ENCODE measurements at places on chromosomes 4 and X.

DNA sequence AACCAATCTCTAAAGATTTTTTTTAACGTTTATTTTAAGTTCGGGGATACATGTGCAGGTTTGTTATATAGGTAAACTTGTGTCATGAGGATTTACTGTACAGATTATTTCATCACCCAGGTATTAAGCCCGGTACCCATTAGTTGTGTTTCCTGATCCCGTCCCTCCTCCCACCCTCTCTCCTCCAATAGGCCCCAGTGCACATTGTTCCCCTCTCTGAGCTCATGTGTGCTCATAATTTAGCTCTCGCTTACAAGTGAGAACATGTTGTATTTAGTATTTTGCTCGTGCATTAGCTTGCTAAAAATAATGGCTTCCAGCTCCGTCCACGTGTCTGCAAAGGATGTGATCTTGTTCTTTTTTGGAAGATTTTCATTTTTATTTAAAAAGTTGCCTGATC is 2309.4 kb upstream of the AGA start:
- no peaks in the 10 kb centered on the region for H3K36me3 ChIP-seq
- no peak overlapping the region for H3K4me3 ChIP-seq
- no peaks in the 10 kb centered on the region for H3K4me1 ChIP-seq
- no peak for DNase-seq

DNA sequence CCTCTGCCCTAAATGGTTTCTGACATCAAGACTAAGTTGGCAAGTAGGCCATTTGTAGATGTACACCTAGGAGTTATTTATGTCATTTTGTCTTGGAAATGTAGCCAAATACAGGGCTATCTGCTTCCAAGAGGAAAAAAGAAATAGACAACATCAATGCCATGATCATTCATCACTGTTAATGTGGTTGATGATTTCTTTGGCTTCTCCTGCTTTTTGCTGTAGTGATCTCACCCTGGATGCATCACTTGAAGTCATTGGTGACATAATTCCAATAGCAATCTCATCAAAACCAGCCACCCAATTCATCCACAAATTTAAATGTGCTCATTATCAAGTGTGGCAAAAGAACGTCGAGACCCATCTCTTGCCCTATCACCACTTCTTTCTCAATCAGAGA is 222.6 kb upstream of the PPARGC1A start:
- no peak overlapping the region for H3K27ac ChIP-seq
- no peaks in the 10 kb centered on the region for H3K27me3 ChIP-seq
- no peaks in the 10 kb centered on the region for H3K4me1 ChIP-seq
- DNase-seq: no peak
- H3K4me3 ChIP-seq: no peak overlapping the region

GRCh38 chr4:175443547-175443946 is 368.5 kb downstream of the GPM6A start:
- no peaks in the 10 kb centered on the region for H3K4me1 ChIP-seq
- no peak overlapping the region for H3K4me3 ChIP-seq
- DNase-seq: no peak
- no peaks in the 10 kb centered on the region for H3K36me3 ChIP-seq
- H3K27ac ChIP-seq: no peak overlapping the region

DNA sequence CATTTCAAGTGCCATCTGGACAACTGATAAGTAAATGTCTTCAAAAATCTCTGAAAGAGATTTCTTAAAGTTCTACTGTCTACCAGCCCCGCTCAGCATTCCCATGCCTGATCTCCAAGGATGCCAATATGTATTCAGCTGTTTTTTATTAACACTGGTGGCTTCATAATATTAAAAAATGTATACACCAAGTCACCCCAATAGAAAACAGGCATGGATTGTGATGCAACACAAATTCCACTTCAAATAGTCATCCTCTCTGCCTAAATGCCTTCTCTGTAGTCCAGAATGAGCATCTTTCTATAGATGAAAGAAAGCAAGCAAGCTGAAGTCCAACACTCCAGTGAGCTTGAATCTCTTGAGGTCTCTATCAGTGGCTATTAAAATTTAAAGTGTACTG is 152.2 kb upstream of the PPARGC1A start:
- no peaks in the 10 kb centered on the region for H3K36me3 ChIP-seq
- no peak for DNase-seq
- H3K4me1 ChIP-seq: no peaks in the 10 kb centered on the region
- H3K4me3 ChIP-seq: no peak overlapping the region

GRCh38 chrX:20037186-20037585 is 46.3 kb upstream of the BCLAF3 start:
- DNase-seq: no peak
- no peaks in the 10 kb centered on the region for H3K4me1 ChIP-seq
- H3K27ac ChIP-seq: no peak overlapping the region
- H3K4me3 ChIP-seq: no peak overlapping the region
- H3K36me3 ChIP-seq: no peaks in the 10 kb centered on the region

- no peak for DNase-seq
- no peaks in the 10 kb centered on the region for H3K36me3 ChIP-seq
- H3K4me3 ChIP-seq: no peak overlapping the region
- H3K4me1 ChIP-seq: no peaks in the 10 kb centered on the region
These were observed 559.8 kb downstream of the TLL1 start for GRCh38 chr4:166432842-166433241.
